ENCODE measurements at places on chromosomes 7 and 10.

DNA sequence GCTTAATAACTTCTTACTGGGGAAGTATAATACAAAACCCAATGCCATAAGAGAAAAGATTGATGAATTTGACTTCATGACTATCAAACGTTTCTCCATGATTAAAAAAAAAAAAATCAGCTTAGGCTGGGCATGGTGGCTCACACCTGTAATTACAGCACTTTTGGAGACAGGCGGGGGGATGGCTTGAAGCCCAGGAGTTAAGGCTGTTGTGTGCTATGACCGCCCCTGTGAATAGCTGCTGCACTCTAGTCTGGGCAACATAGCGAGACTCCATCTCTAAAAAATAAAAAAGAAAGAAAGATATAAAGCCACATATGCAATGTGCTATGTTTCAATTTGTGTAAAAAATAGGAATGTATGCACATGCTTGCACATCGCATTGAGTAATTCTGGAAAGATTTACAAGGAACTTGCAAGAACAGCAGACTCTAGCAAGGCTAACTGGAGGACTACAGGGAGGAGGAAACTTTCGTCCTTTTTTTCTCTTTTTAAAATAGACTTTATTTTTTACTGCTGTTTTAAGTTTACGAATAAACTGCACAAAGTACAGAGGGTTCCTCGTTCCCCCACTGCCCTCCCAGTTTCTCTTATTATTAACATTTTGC, 10.3 kb upstream of the RARRES2 start:
- no peak for DNase-seq

- DNase-seq: no peak
These were observed 9.6 kb downstream of the DUSP5 start for GRCh38 chr10:110507346-110507745.

- DNase-seq: no peak
These were observed 4.3 kb upstream of the ELFN1 start for GRCh38 chr7:1665549-1666316.

DNA sequence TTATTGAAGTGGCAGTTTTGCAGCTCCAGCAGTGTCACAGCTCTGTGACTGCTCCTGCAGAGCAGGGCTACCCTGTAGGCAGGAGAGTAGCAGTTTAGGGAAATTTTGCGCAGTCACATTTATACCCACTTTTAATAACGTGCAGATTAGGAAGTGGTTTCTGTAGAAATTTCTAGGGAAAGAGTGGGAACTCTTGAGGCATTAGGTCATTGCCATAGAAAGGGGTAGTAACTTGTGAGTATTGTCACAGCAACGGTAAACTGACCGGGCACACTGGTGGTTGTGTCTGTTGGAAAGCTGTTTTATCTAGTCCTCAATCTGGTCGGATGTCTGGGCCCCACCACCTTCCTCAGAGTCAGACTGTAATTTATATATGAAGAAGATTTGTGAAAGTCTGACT, 51.9 kb downstream of the CDC14C start:
- DNase-seq: no peak

DNA sequence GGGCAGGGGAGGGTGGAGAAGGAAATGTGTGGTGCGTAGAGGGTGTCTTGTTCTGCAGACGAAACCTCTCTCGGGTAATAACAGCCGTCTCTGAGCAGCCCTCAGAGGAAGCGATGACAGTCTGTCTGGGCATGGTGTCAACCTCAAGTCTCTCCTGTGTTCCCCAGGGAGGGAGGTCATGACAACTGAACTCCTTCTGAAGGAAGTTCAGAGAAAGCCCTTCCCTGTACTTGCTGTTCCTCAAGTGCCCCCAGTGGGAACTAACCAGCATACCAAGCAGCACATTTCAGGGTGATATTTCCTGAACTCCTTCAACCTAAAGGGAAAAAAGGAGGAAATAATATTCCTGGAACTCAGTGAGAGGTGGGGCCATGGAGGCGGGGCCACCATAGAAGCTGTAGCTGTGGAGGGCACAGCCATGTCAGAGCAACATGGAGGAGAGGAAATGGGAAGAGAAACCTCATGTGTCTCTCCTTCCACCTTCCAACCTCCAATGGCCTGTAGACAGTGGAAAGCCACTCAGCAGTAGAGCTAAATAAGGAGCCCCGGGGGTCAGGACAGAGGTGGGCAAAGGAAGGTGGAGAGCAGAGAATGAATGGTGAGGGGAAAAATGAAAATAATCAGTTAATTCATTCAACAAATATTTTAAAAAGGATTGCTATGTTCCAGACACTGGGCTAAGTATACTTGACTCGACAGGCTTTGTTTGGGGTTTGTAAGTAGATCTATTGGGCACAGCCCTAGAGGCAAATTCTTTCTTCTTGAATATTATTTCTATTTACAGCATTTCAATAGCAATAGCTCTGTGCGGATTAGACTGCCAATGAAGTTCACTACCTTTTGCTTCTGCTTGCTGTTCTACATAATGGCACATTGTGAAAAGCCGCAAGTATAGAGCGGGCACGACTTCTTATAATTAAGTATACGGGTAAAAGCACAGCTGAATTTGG, 61.0 kb upstream of the AOAH start:
- peak; percentile 40 for DNase-seq

- no peak for DNase-seq
These were observed 136.4 kb downstream of the RPS24 start for GRCh38 chr10:78170026-78170475.

DNA sequence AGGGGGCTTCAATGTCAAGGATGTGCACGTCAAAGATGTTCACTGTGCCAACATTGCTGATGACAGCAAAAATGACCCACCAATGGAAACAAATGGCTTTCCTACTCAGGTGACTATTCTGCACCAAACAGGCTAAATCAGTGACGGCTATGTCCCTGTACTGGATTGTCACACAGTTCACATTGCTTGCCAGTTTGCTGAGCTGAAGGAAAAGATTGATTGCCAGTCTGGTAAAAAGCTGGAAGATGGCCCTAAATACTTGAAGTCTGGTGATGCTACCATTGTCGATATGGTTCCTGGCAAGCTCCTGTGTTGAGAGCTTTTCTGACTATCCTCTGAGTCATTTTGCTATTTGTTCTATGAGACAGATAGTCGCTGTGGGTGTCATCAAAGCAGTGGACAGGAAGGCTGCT, 202.2 kb upstream of the ETV1 start:
- DNase-seq: no peak

GRCh38 chr7:23965296-23965695, 255.3 kb downstream of the STK31 start:
- DNase-seq: no peak

DNA sequence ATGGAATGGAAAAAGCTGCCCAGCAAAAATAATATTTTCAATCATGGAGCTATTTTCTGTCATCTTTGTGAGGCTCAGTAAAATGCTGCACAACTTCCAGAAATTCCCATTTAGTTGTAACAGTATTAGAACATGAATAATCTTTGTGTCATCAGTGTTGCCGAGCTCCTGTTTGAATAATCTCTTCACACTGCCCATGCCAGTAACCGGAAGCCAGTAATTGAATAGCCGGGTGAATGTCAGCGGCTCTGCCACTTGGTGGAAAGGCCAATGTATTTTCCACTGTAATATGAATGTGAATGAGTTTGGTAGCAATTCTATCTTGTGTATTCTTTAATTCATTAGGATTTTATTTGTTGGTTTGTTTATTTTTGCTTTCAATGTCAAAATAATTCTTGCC, 172.5 kb upstream of the INSYN2A start:
- DNase-seq: no peak

DNA sequence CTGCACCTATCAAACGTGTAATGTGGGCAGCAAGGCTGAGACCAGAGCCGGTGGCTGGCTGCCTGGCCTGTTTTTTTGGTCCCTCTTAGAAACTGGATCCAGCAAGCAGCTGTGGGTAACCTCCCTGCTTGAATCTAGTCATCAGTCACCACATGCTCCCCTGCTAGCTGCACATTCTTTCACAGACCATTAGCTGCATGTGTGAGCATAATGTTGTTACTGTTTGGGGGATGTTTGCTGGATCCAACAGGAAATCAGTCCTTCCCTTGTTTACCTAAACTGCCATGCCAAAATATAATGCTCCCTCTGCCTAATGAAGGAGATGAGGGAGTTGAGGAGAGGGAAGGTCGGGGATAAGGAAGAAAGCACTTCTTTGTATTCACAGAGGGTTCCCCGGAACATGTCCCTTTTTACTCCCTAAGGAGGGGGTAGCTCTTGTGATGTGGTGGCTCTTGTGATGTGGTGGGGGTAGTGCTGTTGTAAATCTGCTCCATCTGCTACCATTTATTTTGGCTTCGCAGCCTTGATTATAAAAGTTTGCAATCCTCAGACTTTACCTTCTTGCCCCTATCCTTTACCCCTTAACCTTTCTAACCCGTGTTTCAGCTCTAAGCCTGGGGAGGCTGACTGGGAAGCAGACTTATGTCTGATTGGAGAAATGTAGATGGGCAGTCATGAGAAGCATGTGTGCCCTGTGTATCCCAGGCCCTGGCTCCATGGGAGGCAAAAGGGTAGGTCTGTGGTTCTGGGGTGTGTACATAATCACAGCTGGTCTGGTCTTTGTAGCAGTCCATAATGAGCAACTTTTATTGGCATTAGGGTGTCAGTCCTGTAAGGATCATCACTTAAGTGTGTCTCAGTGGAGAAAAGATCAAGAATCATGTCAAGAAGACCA, 20.8 kb downstream of the LOXL4 start:
- DNase-seq: no peak

DNA sequence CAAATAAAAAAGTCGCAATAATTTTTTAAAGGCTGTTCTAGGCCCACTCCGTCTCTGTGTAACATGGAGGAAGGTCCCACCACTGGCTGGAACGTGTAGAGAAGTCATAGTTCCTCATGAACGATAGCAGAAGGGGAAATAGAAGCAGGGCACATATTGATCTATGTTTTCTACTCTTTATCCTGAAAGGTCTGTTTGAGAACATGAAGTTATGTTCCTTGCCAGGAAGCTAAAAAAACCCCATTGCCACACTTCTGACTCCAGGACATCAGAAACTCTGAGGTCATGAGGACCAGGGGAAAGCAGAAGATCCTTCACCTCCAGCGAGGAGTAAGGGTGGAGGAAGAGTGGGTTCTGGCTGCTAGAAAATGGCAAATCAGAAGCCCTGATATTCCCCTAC, 10.8 kb downstream of the ANKRD22 start:
- DNase-seq: no peak

GRCh38 chr7:82241356-82241755, 202.2 kb downstream of the CACNA2D1 start:
- no peak for DNase-seq

DNA sequence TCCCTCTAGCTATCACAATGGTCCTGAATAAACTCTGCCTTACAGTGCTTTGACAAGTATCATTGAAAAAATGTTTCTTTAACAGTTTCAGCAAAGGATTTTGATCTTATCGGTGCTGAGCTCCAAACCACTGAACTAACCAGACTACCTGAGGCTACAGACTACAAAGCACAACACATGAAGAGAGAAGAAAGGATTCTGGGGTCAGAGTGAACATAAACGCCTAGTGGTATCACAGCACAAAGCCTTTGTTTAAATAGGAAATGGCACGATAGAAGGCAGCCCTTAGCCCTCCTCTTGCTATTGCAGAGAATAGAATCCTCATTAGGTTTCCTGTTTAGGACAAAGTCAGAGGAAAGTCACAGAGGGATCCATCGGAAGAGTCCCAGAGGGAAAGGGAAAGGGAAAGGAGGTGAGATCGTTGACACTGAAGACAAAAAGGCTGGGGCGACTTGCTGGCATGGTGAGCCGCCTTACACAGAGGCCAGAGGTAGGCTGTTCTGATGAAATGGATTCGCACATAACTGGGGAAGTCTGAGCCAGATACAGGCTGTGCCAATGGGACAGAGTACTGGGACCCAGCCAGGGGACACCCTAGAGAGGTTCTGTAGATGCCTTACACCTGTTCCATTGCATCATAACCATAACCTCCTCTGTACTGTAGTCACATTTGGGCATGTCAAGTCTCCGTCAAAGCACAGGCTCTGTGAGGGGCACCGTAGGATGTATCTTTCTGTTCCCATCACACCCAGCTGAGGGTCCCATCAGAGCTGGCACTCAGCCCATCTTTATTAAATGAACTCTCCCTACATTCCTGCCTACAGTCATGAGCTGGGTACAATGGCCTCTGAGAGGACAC, 71.5 kb downstream of the XPNPEP1 start:
- no peak for DNase-seq

DNA sequence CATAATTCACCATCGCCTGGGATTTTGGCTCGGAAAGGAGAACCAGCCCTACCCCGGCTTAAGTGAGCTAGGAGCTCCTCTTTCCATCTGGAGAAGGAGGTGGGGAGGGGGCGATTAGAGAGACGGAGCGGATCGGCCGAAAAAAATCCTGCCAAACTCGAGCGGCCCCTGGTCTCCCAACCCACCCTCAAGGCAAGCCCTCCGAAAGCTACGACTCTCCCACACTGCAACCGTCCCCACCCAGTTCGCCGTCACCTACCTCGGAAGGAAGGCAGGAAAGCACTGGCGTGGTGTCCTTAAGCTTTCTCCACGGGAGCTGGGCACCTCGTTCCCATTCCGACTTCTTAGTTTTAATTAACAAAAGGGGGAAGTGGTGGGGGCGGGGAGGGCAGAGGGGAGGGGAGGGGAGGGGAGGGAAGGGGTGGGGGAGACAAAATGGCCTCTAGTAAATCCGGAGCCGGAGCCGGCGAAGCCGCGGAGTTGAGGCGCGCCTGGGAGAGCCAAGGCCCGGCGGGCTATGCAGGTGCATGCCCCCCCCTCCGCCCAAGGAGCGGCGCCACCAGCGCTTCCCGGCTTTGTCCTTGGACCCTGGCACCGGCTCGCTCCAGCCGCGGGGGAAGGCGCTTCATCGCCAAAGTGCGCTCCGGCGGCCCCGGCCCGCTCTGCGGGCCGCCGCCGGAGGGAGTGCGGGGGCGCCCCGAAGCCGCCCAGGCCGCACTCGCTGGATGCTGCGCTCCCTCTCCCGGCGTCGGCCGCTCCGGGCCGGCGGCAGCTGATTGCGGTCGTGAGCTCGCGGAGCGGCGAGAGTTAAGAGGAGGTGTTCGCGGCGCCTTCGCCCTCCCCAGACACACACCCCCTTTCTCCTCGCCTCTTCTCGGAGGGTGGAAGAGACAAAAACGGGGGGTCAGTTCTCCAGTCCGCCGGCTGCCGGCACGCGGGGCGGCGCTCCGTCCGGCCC, at the start of gene LRRC4:
TSS of gene LRRC4 (minus strand) at position 784 of the 958 bp plus-strand sequence. CDS start 797 bp downstream, outside the sequence.
- peak; percentile 41 for DNase-seq

DNA sequence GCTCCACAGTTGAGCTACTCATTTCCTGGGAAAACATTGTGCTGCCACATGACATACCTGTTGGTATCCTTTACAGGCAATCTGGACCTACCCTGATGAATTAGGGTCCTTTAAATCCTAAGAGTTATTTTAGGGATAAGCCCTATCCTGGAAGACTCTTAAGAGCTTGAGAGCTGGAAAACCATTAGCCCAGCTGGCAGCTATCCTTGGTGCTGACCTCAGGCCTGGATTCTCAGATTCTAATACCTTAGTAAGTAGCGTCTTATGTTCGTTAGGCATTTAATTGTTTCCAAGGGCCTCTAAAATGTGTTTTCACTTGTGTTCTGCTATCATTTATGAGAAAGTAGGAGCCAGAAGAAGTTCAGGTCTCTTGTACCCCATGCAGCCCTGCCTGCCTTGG, 93.0 kb upstream of the SORCS3 start:
- no peak for DNase-seq

DNA sequence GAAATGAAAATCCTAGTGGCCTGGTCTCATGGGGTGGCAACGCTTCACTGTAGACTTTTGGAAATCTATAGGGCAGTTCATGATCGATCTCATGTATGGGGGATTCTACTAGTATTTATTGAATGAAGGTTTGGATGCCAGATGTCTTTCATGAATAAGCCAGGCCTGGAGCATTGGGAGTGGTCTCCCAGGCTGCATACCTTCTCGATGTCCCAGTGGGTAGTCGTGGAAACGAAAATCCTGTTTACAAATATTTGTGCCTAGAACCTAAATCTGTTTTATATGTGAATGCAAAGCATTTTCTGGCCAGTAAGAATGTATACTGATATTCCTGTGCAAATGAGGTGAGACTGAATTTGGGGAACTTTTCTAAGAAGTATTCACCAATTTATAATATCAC, 105.0 kb upstream of the C1QL3 start:
- no peak for DNase-seq
